Brain microvascular endothelial cell (primary cell): ENCODE measurements at places on chromosomes 11 and 22.

DNA sequence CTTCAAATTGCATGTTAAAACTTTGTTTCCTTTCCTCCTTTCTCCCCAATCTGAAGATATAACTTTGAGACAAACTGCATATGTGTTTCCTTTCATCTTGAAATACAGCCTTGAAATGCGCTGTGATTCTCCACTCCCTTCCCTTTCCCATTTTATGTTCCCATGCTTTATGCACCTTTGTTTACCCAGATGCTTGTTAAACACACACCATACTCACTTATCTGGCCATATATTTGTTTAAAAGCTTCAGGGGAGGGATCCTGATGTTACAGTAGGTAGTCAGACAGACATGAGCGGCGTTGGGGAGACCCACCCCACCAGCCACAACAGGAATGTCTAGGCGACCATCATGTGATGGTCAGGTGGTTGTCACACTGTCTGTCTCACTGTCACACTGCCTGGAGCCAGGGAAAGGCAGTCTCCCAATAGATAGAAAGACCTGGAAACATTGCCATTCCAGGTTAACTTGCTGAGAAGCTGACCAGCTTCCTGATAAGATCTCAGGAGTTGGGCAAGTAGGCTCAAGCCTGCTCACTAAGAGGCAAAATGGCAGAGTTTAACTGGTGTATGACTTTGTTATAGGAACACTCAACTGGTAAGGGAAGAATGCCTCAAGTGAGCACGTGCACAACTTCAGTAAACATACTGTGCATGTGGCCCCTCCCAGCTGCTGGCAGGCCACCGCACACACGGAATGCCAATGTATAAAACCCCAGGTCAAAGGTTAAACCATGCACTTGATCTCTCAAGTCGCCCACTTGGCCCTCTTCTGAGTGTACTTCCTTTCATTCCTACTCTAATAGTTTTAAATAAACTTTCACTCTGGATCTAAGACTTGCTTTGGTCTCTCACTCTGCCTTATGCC is 23.5 kb upstream of the MSANTD2 start:
- DNase-seq, result no peak

DNA sequence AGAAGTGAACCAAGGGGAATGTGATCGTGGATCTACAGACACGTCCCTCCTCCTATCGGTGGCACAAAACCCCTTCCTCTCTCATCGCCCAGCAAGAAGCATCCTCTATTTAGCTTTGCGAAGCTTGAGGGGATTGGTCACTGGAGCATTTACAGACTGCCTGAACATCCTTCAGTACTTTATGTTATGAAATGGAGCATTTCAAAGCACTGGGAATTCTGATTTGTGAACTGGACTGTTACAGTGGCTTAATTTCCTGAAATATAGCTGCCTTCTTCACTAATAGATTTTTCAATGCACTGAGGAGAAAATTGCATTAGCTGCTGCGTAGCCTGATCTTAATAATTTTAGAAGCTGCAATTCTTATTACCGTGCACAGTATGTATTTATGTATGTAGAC is 344.5 kb downstream of the LARGE1 start:
- DNase-seq, result no peak

DNA sequence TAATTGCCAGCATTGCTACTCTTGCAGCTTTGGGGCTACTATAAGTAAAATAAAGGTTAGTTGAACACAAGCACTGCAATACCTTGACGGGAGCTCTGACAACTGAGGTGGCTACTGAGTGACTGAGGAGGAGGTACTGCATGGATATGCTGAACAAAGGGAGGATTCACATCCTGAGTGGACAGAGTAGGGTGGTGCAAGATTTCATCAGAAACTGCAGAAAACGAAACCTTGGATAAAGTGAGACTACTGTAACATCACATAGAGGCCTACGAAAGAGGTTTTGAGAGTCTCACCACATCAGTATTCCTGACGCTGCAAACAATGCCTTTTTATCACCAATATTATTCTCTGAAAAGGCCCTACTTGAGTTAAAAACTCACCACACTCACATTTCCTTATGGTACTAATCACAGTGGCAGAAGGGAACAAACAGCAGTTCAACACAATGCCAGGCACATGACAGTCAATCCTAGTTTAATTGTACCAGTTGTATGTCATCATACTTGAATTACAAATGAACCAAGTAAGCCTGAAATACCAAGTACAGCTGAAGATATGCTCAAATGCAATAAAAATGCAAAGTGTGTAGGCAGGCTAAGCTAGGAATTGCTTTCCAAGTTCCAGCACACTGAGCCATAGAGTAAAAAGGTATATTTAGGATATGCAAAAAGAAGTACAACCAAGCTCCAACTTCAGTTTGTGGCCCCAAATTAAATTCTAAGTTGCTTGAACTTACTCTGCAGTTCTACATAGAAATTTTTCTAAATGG is 4.0 kb upstream of the GPR83 start:
- DNase-seq, result no peak

DNA sequence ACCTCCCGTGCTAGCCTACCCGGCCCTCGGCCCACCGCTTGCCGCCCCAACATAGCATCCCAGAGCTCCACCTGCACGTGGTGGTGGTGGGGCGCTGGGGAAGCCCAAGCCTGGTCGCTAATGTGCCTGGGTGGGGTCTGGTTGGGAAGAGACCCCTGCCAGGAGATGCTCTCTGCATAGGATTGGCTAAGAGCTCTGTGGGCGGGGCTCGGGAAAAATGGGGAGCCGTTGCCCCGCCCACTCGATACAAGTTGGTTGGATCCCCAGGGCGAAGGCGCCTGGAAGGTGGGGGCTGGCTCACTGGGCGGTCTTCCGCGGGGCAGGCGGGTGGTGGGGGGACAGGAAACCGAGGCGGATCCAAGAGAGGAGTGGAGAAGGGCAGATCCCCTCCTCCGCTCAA is 7.6 kb downstream of the LRRC10B start:
- no peak for DNase-seq

GRCh38 chr11:111554532-111554931 is 14.0 kb downstream of the LAYN start:
- DNase-seq, result no peak

DNA sequence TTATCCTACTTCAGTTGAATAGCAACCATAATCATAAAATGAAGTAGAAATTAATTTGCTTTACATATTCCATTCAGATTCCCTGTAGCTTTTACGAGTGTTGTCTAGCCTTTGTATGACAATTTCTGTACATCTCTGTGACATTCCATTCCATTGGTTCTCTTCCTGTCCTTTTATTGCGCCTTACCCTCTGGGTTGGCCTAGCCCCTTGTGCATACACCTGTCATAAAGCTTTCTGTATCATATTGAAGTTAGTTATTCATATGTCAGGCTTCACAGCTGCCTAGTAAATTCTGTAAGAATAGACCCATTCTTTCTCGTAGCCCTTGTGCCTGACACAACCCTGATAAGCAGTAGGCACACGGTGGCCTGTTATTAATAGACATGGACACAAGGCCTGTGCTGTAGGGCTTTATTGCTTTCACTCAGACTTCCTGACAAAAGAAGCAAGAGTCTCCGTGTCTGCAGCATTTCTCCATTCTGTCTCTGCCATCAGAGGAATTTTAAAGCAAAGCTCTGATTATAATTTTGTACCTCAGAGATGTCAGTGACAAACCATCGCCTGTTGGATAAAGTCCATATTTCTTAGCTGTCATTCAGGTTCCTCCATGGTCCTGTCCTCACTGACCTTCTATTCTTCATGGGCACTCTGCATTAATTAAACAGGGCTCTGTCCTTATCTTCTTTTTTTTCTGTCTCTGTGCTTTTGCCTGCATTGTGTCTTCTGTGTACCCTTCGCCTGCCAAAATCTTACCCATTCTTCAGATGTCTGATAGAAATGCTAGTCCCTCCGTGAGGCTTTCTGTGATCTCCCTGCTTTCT is 49.4 kb downstream of the BID start:
- no peak for DNase-seq

- peak; percentile 96 for DNase-seq
Observed at GRCh38 chr11:121595717-121596161, 143.0 kb upstream of the SORL1-AS1 start.

DNA sequence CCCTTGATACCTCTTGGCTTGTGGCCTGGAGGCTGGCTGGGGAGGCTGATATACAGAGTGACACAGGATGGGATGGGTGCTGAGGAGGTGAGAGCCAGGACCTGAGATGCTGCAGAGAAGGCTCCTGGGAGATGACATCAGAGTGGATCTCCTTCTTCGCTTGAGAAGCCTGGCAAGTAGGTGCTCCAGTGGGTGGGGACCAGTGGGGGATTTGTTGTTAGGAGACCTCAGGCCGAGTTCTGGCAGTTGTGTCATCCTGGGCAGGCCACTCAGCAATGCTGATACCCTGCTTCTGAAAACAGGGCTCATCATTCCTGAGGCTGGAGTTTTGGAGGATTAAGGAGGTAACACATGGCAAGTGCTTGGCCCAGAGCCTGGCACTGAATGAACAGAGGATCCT is 1.9 kb upstream of the NDUFV1 start:
- DNase-seq, result no peak

GRCh38 chr11:73271936-73272679 is at the start of gene P2RY6:
TSS of gene P2RY6 (plus strand) at chr11:73272338. CDS start at chr11:73296519, 24,181 bp downstream.
- no peak for DNase-seq

DNA sequence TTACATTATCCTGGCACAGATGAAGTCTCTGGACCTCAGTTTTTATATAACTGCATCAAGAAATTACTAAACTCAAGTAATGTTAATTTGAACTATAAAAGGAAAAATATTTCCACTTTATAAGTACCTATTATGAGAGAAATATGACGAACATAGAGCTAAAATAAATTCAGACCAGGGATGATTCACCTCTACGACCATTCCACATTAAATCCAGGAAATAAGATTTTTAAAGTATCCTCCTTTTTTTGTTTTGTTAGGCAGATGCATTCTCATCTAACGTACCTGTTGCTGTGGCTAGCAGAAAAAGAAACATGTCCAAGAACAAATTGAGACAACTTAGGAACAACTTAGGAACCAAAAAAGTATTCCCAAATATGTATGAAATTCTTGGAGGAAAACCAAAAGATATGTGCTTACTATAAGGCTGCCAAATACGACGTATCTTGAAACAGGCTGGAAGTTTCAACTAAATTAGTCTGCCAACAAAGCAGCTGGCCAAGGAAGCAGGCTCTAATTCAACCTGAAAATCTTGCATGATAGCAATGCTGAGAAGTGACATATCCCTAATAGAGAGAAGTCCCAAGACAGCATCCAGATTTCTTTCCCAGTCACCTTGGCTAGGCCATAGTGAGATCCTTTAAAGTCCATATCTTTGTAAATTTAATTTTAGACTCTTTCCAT is 15.7 kb downstream of the SPTY2D1 start:
- DNase-seq, result peak; percentile 16

DNA sequence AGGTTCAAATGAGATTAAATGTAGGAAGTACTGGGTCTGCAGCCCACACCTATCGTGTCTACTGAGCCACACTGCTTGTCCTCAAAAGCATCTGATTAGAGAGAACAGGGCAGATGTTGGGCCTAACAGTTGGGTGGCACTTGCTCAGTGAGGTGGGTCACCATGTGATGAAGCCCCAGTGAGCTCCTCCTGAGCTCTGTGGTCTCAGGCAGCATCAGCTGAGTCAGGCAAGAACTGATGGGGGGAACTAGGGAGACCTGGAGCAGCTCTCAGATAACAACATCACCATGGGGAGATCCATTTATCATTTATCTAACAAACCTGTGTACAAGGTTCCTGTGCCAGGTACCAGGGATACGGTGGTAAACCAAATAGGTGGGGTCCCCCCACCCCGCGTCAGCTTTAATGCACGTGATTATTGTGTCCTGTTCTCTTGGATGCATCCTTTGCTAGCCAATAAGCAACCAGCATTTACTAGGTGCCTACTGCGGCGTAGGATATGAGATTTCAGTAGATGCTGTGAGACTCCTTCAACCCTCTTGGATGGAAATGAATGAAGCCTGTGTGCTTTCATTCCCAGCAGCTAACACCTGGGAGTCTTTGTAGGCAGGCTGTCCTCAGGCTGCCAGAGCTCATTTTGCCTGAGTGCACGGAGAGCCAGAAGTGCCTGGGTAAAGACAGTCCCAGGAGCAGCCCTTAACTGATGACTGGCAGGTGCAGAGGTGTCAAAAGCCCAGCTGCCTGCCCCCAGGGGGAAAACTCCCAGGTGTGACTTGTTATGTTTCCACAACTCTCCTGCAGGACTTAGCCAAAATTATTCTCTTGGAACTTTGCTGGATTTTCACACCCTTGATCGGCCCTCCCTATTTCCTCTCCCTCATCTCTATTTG is 73.6 kb upstream of the NARS2 start:
- no peak for DNase-seq

DNA sequence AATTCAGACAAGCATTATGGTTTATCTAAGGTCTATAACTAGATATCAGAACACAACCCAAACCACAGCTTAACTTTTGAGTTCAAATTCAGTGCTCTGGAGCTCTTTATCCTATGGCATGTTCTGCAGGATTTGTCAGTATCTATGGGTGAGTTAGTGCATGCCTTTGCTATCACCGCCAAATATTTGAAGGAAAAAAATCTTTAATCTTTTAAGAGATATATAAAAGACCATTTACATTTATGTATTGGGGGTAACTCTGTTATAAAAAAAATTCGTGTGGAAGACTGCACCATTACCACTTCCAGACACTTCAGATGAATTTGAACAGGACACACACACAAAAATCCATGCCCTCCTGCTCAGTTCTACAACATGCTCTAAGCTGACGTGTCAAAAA is 313.5 kb upstream of the CHORDC1 start:
- no peak for DNase-seq

DNA sequence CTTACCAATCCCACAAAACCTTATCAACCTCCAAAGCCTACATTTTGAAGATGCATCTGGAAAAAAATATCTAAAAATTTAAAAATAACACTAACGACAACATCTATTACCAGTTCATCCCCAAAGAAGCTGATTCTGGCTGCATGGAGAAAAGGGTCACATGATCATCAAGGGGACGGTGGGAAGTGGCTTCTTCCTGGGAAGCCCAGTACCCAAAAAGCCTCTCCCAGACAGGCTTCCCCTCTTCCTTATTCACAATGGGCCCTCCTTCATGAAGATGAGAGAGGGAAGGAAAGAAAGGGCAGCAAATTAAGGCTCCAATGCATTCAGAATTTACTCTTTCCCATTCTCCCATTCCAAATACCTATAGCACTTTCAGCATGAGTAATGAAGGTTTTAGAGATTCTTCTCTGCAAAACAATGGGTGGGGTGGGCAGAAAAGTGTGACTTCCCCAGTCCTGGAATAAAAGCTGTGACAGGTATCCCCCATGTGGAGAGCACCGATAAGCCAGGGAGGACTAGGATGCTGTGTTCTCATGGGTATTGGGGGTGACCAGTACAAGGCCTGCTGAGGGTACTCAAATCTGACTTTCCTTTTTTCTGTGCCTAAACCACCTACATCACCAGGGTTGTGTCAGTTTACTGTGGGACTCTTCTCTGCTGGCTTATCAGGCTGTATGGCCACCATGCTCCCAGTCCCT is 88.2 kb downstream of the SIK3 start:
- DNase-seq, result no peak
